GM06990 (cell line): ENCODE measurements at places on chromosomes 4 and X.

- no peak for DNase-seq
Measured at GRCh38 chr4:67236318-67236717, 309.0 kb downstream of the CENPC start.

- DNase-seq, result no peak
Measured at GRCh38 chr4:2867758-2868491, 24.3 kb downstream of the ADD1 start.

GRCh38 chrX:9342561-9343051, 122.3 kb upstream of the TBL1X start:
- DNase-seq, result peak; percentile 38

DNA sequence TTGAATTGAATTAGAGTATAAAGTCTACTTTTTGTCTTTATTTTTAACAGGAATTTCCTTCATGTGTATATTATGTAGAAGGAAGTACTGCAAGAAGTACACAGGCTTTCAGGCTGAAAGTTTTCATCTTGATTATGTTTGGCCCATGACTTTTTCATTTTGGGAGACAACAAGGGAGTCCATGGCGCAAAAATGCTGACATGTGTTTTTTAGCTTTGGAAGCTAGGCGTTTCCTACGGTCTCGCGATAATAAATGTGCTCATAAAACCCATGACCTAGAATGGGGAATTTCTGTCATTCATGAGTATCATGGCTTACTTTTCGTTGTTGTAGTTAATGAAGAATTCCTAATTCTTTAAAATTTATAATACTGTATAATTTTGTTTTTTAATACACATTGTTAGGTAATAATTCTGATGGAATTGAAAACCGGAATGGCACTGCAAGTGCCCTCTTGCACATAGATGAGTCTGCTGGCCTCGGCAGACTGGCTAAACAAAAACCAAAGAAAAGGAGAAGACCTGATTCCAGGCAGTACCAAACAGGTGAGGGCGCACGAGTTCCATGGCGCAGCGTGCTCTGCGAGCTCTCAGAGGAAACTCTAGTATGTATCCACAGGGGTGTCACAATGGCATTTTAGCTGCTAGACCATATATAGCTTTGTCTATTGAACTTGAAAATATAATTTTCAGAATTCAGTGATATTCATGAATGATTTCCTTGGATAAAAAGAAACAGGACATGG, 59.1 kb downstream of the ZFX start:
- no peak for DNase-seq

DNA sequence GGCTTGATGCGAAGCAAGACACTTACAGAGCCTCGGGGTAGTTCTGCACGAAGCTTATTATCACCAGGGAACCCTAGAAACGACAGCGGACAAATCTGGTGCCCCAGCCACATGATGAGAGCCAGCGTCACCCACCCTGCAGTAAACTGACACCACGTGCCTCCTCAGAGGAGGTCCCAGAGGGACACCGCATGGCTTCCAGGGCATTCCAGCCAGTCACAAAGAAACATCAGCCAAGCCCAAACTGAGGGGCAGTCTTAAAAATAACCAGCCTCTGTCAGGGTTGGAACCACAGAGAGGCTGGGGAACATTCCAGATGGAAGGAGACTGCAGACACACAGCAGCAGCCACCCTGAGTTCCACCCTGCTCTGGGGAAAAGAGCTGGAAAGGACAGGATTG, 36.6 kb upstream of the HGFAC start:
- DNase-seq, result no peak

GRCh38 chr4:88722276-88722780, 24.7 kb upstream of the NAP1L5 start:
- no peak for DNase-seq

DNA sequence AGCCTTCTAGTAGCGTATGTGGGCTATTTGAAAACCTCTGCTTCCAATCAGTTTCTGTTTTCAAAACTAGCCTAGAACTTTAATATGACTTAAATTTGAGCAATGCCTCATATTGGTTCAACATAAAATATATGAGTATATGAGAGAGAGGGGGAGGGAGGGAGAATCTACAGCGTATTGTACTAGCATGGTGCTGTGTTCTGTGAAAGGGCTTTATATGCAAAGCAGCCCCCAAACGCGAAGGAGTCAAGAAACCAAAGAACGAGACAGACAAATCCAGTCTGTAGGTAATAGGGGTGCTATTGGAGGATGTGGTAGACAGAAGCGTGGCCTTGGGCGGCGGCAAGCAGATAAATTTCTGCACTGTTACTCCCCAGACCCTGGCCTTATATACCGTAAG, 784 bp upstream of the ANXA5 start:
- DNase-seq, result peak; percentile 14

DNA sequence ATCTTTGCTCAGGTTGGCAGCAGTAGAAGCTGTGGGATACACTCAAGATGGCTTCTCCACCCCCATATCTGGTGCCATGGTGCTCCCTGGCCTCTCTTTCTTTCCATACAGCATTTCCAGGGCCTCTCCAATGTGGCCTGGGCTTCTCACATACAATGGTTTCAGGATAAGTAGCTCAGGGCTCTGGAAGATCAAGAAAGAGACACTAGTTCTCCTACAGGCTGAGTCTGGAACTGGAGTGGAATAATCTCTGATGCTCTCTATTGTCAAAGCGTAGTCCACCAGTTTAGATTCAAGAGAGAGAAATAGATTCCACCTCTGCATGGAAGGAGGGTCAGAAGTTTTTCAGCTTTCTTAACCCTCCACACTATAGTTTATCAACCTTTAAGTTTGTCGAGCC, 138.2 kb upstream of the AADAT start:
- no peak for DNase-seq

DNA sequence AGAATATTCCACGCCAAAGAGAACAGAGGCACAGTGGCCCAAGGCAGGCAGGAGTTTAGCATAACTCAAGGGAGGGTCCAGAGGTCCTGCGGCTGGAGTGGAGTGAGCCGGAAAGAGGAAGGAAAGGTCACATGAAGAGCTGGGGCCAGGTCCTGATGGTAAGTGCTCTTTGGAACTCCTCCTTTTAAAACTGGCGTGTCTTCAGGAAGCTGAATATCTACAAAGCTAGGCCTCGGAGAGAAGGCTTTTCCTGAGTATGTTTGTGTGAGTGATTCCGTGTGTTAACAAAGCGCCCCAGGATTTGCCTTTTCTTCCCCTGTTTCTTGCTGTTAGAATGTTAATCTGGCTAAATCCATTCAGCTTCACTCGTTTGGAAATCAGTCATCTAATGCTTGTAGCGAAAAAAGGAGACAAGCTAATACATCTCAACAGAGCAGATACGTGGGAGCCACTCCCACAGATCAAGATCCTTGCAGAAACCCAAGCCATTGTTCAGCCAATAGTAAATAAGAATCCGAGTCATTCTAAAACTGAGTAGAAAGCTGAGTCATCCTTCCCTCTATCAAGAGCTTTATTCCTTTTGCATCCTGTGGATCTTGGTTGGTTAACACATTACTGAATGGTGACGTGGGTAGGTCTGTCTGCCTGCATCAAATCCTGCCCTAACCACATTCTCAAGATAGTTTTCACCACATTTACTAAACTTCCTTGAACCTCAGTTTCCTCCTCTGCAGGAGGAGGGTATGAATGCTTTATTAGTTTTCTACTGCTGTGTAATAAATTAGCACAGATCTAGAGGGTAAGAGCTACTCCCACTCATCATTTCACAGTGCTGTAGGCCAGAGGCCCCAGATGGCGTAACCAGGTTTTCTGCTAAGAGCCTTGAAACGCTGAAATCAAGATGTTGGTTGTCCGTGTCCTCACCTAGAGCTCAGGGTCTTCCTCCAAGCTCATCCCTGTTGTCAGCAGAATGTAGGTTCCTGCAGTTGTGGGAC, 43.2 kb upstream of the RBM47 start:
- DNase-seq, result peak; percentile 61

GRCh38 chr4:47899639-47900038, 14.7 kb downstream of the NFXL1 start:
- DNase-seq, result no peak

DNA sequence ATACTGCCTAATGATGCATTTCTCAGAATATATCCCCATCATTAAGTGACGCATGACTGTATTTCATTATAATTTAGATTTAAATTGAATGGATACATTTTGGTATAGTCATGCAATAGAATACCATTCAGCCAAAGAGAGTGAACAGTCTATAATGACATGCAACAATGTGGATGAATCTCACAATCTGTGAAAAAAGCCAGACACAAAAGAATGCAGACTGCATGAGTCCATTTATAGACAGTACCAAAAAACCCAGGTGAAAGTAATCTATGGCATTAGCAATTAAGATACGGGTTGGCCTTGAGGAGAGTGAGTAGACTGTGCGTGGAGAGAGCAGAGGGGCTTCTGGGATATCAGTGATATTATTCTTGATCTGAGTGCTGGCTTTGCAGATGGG, 239.7 kb upstream of the PGRMC2 start:
- no peak for DNase-seq

DNA sequence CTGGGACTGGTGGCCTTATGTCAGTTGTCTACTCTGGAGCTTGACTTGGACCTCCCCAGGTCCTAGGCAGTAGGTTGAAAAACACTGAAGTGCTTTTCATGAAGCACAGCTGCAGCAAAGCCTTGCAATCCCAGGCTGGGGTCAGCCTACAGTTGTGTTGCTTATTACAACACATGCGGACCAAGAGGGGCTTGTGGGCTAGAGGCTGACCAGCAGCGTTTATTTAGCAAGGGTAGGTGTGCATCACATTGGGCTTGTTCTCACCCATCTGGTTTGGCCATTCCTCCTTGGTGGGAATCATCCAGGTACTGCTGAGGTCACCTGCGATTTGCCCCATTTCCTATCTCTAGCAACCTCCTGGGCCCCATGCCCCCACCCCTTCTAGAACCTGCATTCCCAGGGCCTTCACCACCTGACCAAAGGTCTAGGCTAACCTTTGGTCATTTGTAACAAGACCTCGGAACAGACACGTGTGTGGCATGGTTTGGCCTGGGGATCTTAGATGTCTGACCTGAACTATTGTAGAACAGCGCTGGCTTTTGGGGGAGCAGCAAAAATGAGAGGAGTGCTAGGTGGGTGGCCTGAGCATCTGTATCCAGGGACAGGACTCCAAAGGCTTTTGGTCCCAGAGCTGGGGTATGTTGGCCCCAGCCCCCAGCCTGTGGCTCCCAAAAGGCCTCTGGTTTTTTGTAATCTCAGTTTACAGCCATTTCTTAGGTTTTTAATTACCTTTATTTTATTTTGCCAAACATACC, 3.0 kb downstream of the RPL10 start:
- no peak for DNase-seq

DNA sequence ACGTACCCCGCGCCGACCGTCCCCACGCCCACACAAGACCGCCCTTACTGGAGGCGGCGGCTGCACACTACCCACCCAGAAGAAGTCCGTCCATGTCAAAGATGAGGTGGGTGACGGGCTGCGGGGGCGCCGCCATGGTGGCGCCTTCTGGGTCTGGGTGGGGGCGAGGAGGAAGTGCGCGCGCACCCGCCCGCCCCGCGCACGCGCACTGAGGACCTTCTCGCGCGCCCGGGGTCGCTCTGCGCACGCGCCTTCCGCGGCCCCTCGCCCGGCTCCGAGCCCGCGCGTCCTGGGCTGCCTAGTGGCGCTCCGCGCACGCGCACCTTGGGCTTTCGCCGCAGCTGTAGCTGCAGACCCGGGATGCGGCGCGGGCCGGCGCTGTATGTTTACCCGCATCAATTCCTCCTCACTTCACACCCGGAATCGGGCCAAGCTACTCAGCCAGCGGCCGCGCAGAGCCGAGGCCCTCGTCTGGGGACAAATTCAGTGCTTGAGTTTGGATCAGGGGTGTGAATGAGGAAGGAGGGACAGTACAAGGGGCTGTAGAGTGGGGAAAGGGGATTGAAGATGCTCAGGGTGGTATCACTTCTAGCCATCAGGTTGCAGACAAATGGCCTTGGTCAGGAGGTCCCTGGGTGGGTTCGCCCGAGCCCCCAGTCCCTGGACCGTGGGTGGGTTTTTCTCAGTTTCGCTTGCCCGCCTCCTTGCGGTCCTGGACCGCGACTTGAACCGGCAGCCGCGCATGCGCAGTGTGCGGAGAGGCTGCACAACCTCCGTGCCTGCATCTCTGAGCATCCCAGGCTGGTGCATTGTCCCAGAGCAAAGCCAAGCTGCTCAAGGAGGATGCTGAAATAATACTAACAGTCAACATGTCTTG, at the start of gene PUDP:
Gene PUDP, minus strand, starts transcription at position 176 of the 877 bp plus-strand sequence. Its CDS starts 40 bp downstream, at position 136.
- peak; percentile 93 for DNase-seq

- no peak for DNase-seq
Measured at GRCh38 chr4:151866592-151866918, 105.7 kb upstream of the GATB start.

DNA sequence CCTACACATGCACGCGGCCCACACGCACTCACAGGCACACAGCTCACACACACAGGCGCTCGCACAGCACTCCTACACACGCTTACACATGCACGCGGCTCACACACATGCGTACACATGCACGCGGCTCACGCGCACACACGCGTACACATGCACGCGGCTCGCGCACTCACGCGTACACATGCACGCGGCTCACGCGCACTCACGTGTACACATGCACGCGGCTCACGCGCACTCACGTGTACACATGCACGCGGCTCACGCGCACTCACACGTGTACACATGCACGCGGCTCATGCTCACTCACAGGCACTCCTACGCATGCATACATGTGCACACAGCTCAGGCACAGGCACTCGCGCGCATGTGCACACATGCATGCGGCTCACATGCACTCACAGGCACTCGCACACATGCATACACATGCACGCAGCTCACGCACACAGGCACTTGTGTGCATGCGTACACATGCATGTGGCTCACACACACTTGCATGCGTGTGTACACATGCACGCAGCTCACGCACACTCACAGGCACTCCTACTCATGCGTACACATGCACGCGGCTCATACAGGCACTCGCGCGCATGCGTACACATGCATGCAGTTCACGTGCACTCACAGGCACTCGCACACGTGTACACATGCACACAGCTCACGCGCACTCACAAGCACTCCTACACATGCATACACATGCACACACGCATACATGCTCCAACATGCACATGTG, 44.9 kb downstream of the GAK start:
- DNase-seq, result no peak

DNA sequence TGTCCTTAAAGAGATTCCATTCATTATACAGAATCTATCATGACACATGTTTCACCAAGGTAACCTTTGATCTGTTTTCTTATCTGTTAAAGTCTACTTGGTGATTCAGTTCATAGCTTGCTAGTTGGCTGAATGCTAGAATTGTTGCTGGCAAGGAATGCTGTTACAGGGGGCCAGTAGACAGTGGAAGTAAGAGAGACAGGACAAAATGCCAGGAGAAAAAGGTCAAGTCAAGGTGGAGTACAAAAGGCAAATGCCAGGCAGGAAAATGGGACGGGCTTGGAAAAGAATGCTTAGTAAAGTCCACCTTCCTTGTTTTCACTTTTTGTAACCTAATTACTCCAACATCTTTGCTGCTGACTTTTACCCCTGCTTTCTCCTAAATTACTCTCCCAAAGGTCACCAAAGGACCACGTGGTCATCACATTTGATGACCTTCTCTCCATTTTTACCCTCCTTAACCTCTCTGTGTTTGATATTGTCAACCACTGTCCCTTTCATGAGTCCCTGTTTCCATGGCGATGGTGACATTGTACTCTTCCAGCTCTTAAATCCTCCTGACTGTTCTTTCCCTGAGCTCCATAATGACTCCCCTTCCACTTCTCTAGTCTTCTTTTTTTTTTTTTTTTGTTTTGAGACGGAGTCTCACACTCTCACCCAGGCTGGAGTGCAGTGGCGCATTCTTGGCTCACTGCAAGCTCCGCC, 24.5 kb upstream of the TAPT1 start:
- no peak for DNase-seq

GRCh38 chrX:30618160-30618765, 35.0 kb upstream of the GK start:
- DNase-seq, result no peak

GRCh38 chr4:25439918-25440477, 62.9 kb downstream of the ANAPC4 start:
- no peak for DNase-seq

- no peak for DNase-seq
Measured at GRCh38 chrX:147735364-147735763, 176.4 kb upstream of the FMR1 start.
